GM06990 (cell line): ENCODE measurements at places on chromosomes 4 and X.

GRCh38 chrX:118497180-118497818 lies 1.7 kb downstream of the DOCK11 start:
- no peak for DNase-seq

GRCh38 chr4:100889401-100889800 lies 371.6 kb upstream of the EMCN start:
- no peak for DNase-seq

- no peak for DNase-seq
These were observed 23.7 kb upstream of the FAM47B start for GRCh38 chrX:34918856-34919255.

DNA sequence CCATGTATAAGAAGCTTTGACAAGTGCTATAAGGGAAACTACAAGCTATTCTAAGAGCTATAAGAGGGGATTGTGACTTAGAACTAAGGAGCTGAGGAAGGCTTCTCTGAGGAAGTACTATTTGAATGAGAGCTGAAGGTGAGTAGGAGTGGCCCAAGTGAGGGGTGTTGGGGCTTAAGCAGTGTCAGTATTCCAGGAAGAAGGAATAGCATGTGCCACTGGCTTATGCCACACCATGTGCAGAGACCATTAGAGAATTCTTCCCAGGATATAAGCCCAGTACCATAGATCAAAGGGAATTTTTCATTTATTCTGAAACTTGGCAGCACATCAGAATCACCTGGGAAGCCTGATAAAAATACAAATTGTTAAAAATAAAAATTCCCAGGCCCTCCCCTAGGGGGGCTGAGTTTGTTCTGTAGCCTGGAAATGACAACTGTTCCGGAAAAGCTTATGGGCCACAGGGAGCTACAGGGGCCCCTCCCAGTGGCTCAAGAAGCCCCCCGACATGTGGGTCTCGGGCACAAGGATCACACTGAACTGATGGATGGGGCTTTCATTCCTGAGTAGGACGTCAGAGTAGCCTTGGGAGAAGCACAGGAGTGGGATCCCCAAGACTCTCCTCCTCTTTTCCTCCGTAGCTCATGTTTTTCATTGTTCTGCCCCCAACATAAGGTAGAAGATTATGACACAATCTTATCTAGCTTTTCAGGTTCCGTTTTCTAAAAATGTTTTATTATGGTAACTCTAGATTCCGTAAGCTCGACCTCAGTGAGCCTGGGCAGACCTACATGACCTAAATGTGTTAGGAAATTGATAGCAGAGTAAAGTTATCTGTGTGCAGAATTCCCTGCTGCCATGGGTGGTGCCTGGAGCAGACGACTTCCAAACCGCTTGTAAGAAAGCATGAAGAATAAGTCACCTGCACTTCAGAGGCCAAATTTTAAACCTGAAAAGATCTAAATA lies 119.3 kb downstream of the AFF1 start:
- no peak for DNase-seq

GRCh38 chr4:155597281-155597680 lies 69.4 kb upstream of the GUCY1A1 start:
- no peak for DNase-seq

- DNase-seq, result no peak
These were observed 58.1 kb upstream of the SMIM10 start for GRCh38 chrX:134932528-134933217.

DNA sequence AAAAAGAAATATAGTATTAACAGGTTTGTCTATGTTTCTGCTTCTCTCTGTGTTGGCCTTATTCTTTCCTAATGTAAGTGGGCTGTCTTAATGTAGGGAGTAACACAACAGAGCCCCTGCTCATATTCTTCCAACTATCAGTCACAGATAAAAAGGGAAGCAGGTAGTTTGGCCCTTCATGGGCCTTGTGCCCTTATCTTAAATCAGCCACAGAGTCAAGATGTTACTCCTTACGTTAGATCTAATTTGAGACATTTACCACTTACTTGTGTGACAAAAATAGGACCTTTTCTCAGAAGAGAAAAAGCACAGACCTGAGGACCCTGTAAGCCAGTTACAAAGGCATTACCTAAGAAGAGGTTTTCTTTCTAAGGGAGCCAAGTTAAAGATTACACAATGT lies 589.0 kb downstream of the GRXCR1 start:
- no peak for DNase-seq

DNA sequence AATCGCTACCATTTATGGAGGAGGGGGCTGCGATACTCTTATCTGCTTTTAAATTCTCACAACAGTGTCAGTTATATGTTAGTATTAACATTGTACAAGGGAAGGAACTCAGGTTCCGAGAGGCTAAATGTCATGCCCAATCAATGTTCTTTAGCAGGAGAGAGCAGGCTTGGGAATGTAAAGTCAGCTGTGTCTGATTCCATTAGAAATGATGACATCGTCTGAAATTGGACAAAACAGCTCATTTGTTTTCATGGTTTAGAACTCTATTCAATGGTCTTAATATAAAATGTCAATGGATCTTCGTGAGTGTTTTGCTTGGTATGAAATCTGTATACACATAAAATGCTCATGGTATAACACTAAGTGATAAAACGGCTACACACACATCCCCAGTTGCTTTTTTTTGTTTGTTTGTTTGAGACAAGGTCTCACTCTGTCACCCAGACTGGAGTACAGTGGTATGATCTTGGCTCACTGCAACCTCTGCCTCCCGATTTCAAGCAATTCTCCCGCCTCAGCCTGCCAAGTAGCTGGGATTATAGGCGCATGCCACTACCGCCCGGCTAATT lies 11.9 kb upstream of the SH3KBP1 start:
- no peak for DNase-seq

DNA sequence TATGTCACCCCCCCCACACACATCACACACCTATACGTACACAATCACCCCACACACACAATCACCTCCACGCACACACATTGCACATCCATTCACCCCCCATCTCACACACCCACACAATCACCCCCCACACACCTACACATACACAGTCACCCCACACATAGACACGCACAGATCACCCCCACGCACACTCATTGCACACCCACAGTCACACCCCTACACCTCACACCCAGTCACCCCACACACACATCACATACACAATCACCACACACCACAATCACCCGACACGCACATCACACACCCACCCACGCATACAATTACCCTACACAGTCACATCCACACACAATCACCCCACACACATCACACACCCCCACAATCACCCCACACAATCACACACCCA lies 15.9 kb upstream of the TADA2B start:
- no peak for DNase-seq

GRCh38 chrX:13699183-13699826 lies 10.4 kb downstream of the RAB9A start:
- peak; percentile 30 for DNase-seq

DNA sequence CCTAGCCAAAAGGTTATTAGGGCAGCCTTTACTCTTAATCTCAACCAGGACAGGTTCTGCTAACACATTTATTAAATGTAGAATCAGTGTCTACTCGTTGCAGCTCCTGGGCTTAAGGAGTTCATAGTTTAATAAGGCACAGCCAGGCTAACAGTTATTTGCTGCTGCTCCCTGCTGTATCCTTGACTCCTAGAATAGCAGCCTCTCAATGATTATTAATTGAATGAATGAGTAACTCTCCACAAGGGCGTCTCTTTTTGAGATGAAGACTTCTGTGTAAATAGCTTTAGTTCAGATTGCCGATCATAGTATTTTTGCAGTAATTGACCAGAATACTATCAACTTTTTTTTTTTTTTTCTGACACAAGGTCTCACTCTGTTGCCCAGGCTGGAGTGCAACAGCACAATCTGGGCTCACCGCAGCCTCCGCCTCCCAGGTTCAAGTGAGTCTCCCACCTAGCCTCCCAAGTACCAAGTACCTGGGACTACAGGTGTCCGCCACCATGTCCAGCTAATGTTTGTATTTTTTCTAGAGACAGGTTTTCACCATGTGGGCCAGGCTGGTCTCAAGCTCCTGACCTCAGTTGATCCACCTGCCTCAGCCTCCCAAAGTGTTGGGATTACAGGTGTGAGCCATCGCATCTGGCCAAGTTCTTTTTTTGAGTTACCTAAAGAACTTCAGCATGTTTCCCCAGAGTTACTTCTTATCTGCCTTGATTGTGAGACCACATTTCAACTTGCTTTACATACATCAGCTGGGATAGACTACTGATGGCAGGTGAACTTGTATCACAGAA lies 2.9 kb downstream of the UGDH start:
- no peak for DNase-seq

DNA sequence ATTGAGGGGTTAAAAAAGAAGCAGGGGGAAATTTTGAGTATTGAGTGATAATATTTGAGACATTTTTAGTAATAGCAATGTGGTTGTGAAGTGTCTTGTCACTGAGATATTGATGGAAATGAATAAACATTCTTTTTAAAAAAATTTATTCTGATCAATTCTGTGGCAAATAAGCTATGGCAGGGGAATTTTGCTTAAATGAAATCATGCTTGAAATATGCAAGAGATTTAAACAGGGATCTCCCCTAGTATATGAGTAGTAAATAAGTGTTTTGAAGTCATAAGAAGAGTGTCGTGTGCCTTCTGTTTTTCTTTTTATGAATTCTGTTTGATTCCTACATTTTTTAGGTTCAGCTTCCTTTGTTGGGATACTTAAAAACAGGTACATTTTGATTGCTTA lies 23.2 kb downstream of the IL15 start:
- no peak for DNase-seq

- DNase-seq, result no peak
These were observed 7.2 kb downstream of the IBSP start for GRCh38 chr4:87806520-87806919.

DNA sequence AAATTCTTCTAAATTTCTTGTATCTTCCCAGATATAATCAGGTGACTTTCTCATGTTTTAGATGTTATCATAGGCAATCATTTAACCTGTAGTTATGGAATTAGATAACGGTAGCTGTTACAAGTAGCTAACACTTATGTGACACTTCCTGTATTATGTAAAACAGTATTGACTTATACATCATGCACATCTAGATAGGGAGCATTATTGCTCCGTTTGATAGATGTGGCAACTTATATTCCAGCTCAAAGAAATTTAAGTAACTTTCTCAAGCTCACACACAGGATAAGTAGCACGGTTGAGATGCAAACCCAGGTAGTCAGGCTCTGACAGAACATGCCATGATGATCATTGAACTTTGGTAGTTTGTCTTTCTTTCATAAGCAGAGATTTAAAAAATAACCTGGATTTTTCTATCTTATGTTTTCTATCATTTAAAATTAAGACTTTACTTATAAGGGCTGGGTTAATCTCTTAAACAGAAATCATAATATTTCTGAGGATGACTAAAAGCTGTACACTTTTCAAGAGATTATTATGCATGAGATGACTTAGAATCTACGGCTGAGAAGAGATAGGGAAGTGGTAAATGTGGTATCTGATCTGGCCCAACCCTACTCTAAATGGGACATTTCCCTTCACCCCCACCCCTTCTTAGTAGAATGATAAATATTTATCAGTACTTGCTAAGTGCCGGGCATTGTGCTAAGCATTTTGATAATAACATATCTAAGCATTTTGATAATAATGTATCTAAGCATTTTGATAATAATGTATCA lies 69.1 kb upstream of the HPGD start:
- DNase-seq, result peak; percentile 18

DNA sequence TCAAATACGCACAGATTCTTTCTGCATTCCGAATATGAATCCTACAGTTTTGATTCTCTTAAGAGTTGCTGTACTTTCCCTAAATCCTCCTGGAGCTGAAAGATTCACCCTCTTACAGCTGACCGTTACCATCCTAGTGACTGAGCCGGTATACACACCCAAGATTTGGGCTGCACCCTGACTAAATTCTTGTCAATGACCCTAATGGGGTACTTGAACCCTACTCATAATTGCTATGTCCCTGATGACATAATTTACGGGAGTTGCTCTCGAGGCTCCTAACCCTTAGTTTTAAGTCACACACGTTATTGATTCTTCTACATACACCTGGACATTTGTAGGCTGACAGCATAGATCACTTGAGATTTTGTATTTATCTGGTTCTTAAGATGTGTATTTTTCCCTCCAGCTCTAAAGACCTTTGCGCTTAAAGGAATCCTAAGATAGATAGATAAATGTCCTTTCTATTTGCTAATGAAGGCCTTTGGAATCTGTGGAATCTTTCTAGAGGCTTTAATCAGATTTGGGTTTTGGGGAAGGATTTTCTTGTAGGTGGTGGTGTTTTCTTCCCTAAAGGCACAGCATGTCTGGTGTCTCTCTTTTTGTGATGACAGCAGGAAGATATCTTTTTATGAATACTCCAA lies 37.8 kb downstream of the CLDN34 start:
- DNase-seq, result no peak

DNA sequence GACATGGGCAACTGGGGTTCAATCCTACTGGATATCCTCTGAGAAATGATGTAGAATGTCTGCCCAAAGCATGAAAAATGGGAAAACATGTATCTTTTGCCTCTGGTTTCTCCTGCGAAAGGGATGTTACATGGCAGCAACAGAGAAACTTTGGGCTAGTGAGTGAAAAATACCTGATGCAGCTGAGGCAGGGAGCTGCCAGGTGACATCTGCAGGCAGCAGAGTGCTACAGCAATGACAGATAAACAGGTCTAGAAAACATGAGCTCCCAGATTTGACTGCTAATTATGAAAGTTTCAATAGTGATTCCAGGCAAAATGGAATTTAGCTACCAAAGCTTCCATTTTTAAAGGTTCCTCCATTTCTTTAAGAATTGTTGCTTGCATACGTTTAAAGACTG lies 4.8 kb upstream of the CXCL1 start:
- DNase-seq, result no peak
